ENCODE measurements at places on chromosomes 12 and 14. TPM values are rescaled to one million over a fixed set of nuclear protein-coding genes. Genes with fewer than 3 reads are reported as not detected.

COCH gene
- 0.70 TPM for total RNA-seq

GRCh38 chr14:52678591-52678990 lies 16.8 kb downstream of the ERO1A start:
- H3K36me3 ChIP-seq: no peaks in the 10 kb centered on the region
- H3K27ac ChIP-seq: no peak overlapping the region
- no peaks in the 10 kb centered on the region for H3K4me1 ChIP-seq
- no peak for DNase-seq
- no peak overlapping the region for H3K4me3 ChIP-seq
- H3K27me3 ChIP-seq: no peaks in the 10 kb centered on the region

DNA sequence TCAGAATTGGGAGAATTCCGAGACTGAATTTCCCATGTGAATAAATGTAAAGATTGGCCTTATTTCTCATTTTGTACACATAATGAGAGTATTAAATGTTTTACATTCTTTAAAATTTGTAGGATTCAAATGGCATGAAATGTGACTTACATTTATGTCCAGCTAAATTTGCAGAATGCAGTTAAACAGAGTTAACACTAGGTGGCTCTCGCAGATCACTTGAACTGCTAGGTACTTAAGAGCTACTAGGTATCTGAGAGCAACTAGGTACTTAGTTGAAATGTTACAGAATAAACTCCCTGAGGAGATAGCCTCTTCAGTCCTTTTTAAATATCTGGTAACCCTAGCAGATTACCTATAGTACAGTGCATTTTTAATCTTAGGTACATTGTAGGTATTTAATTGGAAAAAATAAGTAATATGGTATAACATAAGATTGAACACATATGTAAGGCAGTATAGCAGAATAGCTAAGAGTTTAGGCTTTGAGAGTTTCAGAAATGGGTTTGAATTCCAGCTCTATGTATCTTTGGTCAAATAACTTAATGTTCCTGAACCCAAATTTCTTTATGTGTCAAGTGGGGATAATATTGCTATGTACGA lies 73.8 kb downstream of the KIAA0586 start:
- no peaks in the 10 kb centered on the region for H3K4me1 ChIP-seq

PPFIA2 gene
- 3.5 TPM for total RNA-seq

- H3K4me3 ChIP-seq: no peak overlapping the region
- no peak for DNase-seq
- no peak overlapping the region for H3K27ac ChIP-seq
- H3K27me3 ChIP-seq: no peaks in the 10 kb centered on the region
- peaks cover 38% of the 10 kb centered on the region for H3K4me1 ChIP-seq
Measured at GRCh38 chr14:35394326-35395013, 10.1 kb downstream of the NFKBIA start.

GRCh38 chr12:28750946-28751685 lies 398.0 kb upstream of the FAR2 start:
- no peak overlapping the region for H3K27ac ChIP-seq
- H3K27me3 ChIP-seq: no peaks in the 10 kb centered on the region
- peak; percentile 22 for DNase-seq
- no peak overlapping the region for H3K4me3 ChIP-seq

RFX4 gene
- total RNA-seq: 0.09 TPM

SLC17A8 gene
- 0.61 TPM for total RNA-seq

DNA sequence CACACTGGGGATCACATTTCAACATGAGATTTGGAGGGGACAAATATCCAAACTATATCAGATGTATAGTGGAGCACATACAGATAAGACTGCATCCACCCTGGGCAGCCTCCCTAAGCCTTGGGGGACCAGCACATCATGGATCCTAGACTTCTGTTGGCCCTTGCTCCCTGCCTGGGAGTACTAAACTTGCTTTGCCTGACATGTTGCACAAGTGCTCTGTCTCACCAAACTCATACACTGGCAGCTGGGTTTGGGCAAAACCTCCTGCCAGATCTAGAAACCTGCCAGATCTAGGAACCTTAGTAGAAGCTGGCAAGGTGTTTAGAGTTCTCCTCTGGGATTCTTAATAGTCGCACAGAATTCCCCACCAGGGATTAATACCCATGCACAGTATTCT lies 18.4 kb upstream of the DHRS4 start:
- no peaks in the 10 kb centered on the region for H3K27me3 ChIP-seq
- H3K4me3 ChIP-seq: no peak overlapping the region
- H3K4me1 ChIP-seq: no peaks in the 10 kb centered on the region
- H3K36me3 ChIP-seq: no peaks in the 10 kb centered on the region
- DNase-seq: no peak
